ENCODE measurements at places on chromosomes 3 and 15.

DNA sequence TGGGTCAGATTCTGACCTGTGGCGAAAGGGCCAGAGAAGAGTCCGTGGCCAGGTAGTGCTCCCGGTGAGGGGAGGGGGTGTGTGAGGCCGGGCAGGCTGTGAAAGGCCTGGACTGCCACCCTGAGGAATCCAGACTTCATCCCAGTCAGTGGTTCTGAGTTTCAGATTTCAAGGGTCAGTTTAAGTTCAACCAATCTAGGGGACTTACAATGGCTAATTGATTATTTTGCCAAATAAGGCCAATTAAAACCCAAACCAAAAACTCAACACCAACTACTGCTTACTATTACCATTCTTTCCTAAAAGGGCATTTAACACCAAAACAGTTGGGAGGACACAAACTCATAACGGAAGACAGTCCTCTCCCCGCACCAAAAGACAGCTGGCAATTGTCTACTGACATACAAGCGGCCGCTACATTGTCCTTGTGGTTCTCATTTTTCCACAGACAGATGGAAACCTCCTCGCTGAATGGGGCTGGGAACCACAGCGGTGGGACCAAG lies 30.5 kb downstream of the TMEM44 start:
- DNase-seq = no peak

DNA sequence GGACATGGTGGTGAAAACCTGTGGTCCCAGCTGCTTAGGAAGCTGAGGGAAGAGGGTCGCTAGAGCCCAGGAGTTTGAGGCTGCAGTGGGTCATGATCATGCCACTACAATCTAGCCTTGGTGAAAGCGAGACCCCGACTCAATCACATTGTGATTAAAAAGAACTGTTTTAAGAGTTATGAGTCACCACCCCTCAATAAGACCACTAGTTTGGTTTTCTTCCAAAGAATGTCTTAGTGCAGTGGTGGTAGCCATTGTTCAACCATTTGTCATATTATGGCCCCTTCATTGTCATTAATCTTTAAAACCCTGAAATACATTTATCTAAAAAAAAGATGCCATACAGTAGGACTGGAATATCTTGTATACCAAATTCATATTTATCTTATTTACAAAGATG lies 48.8 kb downstream of the BLM start:
- no peak for DNase-seq

DNA sequence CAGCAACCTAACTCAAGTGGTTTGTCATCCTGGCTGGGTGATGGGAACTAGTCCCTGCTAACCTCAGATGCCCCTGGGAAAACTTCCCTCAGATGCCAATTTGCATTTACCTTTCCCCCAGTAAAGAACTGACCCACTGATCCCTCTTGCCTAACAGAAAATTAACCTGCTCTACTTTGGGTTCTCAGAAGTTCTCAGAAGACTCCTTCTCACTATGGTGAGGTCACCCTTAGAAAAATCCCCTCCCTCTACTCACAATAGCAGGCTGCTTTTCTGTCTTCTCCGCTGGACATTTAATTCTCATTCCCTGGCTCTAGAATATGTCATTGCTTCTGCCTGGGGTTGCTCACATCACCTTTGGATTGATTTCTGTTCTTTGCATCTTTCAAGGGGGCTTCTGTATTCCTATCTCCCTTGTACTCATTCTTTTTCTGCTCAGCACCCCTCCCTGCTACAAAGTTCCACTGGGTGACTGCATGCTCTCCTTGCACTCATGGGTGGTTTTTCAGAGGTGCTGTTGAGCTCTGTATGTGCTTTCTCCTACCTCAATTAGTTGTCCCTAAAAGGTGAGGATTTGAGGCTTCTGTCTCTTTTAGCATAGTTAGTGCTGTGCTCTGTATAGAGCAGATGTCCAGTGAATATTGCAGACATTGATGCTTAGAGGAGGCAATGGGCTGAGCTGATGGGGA lies 869 bp downstream of the PLA1A start:
- DNase-seq = no peak

DNA sequence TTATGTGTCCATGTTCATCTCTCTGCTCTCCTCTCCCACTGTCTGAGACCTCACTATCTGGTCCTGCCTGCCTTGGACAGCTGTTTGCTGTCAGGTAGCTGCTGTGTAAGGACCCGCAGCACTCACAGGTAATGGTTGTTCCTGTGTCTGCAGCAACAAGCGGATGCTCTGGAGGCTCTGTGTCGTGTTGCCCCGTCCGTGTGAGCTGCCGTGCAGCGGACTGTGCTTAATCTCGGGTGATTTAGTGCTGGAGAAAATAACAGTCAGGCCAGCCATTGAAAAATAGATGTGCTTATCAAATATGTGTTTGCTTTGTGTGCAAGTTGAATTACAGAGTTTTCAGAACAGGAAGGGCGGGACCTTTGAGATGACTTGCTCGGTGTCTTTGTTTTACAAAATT lies 121.4 kb downstream of the GABRG3 start:
- no peak for DNase-seq

DNA sequence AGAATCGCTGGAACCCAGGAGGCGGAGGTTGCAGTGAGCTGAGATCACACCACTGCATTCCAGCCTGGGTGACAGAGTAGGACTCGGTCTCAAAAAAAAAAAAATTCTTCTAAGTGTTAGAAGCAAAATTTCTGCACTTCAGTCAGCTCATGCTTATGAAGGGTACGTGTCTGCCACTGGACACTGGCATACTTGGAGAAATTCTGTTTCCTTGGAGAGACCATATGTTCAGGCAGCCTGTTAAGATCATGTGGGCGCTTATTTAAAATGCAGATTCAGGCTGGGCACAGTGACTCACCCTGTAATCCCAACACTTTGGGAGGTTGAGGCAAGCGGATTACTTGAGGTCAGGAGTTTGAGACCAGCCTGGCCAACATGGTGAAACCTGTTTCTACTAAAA lies 85.6 kb upstream of the IQSEC1 start:
- DNase-seq = no peak

DNA sequence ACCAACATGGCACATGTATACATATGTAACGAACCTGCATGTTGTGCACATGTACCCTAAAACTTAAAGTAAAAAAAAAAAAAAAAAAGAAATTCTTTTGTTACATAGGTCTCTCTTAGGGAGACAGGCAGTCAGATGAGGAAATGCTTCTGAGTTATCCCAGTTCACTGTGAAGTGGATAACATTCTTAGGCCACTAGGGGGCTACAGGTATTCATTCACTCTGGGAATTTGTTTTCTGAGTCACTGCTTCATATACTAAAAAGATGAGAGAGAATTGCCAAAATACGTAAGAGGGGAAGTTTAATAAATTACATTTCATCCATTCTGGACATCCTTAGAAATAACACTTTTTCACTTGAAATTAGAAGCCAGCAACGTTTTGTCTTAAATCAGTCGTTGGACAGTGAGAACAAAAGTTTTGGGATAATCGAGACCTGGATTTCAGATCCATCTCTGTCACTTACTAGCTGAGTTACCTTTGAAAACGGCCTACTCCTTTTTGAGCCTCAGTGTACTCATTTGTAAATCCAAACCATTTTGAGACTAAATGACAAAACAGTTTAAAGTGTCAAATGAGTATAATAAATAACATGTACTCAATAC lies 738.4 kb upstream of the ALCAM start:
- no peak for DNase-seq

GRCh38 chr3:31275038-31275572 lies 257.6 kb upstream of the STT3B start:
- no peak for DNase-seq

GRCh38 chr3:117763561-117763960 lies 1054.0 kb downstream of the TUSC7 start:
- DNase-seq = no peak

DNA sequence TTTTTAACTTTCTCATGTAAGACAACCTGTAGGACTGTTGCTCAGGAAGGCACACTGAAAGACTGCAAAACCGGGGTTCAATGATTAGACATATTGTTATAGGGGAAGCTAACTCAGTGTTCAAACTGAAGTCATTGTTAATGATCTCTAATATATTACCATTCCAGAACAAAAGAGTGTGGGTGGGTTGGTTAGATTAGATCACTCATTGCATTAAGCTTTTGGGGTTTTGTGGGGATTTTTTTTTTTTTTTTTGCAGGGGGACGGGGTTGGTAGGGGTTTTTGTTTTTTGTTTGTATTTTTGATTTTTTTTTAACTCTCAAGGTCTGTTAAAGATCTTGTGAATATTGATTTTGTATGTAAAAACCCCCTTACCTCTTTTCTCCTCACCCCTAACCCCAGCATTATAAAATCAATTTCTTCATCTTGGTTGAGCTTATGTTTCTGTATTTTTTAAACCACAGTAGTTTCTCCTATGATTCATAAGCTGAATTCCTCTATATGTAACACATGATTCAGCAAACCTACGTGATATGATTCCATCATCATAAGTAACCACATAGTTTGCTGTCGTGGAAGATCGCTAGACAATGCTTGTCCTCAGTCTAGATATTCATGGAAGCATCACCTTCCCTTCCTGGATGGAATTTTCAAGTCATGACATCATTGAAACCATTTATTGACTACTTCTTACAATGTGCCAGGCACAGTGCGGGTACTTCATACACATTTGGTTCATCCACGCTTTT lies 544.1 kb upstream of the MDFIC2 start:
- DNase-seq = no peak

- no peak for DNase-seq
Measured at GRCh38 chr3:108085810-108086350, 5.0 kb downstream of the CD47 start.

GRCh38 chr3:15206662-15207576 lies 873 bp downstream of the CAPN7 start:
- no peak for DNase-seq

DNA sequence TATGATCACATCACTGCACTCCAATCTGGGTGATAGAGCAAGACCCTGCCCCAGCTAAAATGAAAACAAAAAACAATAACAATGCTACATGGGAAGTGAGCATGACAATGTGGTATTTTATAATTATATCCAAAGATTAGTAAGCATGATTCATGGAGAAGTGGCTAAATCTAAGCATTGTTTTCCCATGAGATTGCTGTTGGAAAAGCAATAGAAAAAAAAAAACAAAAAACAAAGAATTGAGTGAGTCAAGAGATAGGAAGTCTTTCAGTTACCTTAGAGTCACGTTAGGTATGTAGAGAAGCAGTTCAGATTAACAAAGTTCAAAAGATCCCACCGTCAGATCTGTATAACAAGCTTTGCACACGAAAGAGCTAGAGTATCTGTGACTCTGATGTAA lies 210.3 kb upstream of the CNTN6 start:
- DNase-seq = no peak

DNA sequence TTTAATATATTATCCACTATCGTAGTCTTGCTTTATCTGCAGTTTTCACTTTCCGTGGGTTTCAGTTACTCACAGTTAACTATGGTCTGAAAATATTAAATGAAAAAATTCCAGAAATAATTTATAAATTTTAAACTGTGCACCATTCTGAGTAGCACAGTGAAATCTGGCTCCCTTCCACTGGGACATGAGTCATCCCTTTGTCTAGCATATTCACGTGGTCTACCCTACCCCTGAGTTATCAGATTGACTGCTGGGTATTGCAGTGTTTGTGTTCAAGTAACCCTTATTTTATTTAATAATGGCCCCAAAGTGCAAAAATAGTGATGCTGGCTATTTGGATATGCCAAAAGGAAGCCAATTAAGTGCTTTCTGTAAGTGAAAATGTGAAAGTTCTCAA lies 539.5 kb upstream of the AGTR1 start:
- DNase-seq = no peak

GRCh38 chr3:142285083-142285517 lies 59.7 kb upstream of the GK5 start:
- DNase-seq = no peak

- no peak for DNase-seq
Measured at GRCh38 chr15:84934942-84935729, 46.5 kb upstream of the PDE8A start.

GRCh38 chr3:53716998-53717397 lies 129.2 kb downstream of the CHDH start:
- no peak for DNase-seq

- no peak for DNase-seq
Measured at GRCh38 chr15:98561169-98561941, 87.0 kb upstream of the IGF1R start.

- DNase-seq = no peak
Measured at GRCh38 chr15:67225336-67225735, 29.1 kb downstream of the AAGAB start.

DNA sequence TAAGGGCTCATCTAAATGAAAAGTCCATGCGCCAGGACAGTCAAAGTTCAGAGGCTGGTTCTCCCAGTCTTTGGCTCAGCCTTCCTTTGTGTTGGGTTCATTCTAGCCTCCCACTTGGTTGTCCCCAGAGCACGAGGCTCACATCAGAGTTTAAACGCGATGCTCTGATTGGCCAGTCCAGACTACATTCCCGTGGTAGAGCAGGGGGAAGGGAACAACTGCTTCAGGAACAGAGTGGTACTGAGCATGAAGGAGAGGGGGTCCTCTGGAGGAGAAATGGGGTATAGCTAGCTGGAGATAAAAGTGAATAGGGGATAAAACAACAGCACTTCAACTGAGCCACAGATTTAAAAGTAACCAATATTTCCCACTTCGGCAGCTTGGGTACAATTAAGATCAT lies 32.2 kb downstream of the ANAPC13 start:
- no peak for DNase-seq

GRCh38 chr3:40605960-40606359 lies 81.2 kb downstream of the ZNF621 start:
- no peak for DNase-seq

DNA sequence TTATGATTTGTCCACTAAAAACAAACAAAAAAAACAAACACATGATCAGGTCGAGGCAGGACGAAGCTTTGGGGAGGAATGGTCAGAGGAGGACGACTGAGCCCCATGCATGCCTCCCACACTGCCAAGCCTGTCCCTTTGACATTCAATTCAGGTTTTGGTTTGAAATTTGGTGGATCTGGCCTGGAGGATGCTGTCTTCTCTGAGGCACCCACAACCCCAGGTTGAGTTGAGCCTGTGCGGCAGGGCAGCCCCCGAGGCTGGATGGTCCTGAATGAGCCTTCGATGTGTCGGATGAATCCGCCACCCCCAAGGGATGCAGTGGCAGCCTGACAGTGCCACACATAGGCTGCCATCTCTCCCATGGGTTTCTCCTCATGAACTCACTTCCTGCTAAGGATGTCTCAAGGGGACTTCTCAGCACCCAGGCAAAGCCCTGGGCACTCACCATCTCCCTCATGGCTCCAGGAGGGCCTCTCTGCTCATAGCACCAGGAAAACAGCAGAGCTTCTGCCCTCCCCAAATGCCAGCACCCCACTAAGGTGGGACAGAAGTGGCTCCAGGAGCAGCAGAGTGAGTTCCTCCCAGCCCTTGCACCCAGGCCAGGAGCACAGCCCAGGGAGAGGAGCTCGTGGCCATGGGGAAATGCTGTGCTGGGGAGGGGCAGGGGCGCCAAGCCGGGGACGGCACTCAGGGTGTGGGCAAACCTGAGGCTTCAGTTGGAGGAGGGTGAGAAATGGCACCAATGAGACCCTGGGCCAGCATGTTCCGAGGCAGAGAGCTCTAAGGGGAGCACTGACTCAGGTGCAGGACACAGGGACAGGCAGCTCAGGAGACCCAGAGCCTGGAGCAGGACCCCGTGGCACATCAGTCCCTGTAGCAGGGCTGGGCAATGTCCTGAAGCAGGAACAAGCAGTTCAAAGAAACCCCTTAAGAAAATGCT lies 18.5 kb downstream of the PRR23E start:
- no peak for DNase-seq

Measured in activated naive CD8-positive, alpha-beta T cell treated with anti-CD3 and anti-CD28 coated beads for 36 hours (primary cell).